ENCODE measurements at places on chromosomes 6 and 20.

- DNase-seq, result no peak
Observed at GRCh38 chr20:57167971-57168701, 98.3 kb downstream of the BMP7 start.

- DNase-seq, result no peak
Observed at GRCh38 chr6:139243536-139243935, 48.3 kb downstream of the TXLNB start.

GRCh38 chr6:163974322-163974721, 559.8 kb downstream of the QKI start:
- no peak for DNase-seq

- no peak for DNase-seq
Observed at GRCh38 chr6:14476793-14477531, 359.4 kb downstream of the CD83 start.

- DNase-seq, result no peak
Observed at GRCh38 chr6:115882771-115883170, 177.9 kb downstream of the FRK start.

DNA sequence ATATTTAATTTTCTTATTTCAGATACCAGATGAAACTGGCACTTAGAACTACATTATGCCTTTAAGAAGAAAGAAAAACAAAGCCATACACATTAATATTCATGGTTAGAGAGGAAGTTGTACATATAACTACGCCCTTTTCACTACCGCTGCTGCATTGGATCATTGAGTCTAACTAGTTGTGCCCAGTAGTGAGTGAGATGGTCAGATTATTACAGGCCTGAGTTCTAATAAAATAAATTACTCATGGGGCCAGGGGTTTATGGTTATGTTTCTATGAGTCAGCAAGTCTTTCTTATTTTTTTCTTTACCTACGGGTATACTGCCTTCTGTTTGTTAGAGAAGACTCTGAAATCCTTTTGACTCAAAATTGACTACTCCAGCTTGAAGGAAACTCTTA, 11.5 kb downstream of the RIOK1 start:
- DNase-seq, result no peak

- no peak for DNase-seq
Observed at GRCh38 chr6:5751525-5752390, 255.0 kb downstream of the NRN1 start.

- no peak for DNase-seq
Observed at GRCh38 chr6:26045928-26046368, 41.3 kb upstream of the HFE start.

GRCh38 chr6:29989211-29989610, 46.9 kb downstream of the HLA-A start:
- no peak for DNase-seq

- DNase-seq, result no peak
Observed at GRCh38 chr20:2001119-2001518, 7.3 kb upstream of the PDYN start.

DNA sequence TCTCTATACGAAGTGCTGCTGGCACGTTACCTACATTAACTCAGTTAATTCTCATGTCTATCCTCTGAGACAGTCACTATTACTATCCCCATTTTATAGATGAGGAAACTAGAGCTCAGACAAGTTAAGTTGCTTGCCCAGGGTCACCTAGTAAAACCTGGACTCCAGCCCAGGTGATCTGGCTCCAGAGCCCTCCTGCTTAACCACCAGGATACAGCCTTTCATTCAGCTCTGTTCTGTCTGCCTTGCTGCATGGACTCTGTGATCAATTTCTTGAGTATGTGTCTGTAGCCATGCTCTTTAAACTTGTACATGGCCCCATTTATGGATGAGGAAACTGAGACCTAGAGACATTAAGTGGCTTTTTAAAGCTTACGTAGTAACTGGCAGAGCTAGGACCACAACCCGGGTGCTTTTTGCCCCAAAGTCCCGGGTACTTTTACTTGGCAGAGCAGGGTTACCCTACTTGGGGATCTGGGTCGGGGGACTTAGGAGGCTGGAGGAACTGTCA, 4.7 kb downstream of the CDKN1A start:
- no peak for DNase-seq

DNA sequence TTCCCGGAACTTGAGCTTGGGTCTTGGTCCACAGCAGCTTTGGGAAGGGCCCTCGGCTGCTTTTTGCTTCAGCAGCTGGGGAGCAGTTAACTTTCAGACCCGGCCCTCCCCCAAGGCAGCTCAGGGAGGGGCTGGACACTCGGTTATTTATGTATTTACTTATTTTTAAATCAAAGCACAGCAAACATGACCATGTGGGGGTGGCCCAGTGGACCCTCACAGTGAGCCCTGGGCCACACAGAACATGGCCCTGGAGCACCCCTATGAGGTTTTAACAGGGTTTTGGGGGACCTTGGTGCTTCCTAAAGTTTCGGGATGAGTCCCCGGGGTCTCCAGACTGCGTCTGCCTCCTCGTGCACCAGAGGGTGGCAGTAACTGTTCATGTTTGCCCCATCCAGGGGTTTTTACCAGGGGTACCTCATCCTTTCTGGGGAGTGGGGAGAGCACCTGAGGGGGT, 26.6 kb upstream of the NPBWR2 start:
- no peak for DNase-seq

DNA sequence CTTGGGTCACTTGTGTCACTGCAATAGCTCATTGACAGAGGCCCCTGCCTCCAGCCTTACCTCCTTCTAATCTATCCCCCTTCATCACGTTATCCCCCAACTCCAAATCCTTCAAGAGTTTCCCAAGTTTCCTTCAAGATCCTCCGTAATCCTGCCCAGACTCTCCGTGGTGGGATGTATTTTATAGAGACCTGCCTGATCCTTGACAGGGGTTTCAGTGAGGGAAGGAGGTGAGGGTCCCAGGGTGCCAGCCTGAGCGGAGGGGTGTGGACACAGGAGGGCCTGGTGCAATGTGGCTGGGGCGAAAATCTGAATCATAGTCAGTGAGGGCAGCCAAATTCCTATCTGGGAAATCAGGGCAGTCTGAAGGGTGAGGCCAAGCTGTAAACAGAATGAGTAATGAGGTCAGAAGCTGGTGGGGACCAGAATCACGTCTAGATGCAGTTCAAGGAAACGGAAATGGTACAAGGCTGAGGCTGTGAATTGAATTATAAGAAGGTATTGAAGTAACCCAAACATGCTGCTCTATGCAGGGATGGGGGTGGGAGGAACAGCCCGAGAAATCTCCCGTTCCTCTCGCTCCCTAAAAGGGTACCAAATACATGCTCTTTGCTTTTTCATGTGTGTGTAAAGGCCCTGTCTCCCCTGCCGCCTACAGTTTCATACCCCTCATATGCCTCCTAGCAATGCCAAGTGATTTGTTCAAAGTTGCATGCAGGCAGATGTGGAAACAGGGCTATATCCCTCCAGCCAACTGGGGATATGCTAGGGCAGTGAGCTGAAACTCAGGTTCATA, 35.4 kb upstream of the PIM1 start:
- no peak for DNase-seq

GRCh38 chr20:50969912-50970311, 11.3 kb downstream of the MOCS3 start:
- no peak for DNase-seq

DNA sequence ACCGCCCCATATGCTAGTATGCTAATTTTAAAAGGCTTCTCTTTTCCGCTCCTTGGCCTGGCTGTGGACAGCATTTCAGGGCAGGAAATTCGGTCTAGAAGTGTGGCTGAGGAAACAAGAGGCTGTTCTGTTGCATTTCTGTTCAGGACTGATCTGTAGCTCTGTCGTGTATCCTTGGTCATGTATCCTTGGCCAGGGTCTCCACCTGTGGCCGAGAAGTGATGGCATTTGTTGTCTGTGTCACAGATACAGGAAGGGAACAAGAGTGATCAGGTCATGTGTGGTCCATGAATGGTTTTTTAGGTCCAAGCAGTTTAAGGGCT, 300.5 kb upstream of the SUPT3H start:
- DNase-seq, result no peak

- no peak for DNase-seq
Observed at GRCh38 chr20:36336204-36336603, 30.1 kb downstream of the DLGAP4 start.

GRCh38 chr6:155026706-155027045, 31.6 kb downstream of the TIAM2 start:
- no peak for DNase-seq

Data from GM20000 (cell line).